ENCODE measurements at places on chromosomes 1 and 21.

- no peak for DNase-seq
These were observed 92.3 kb downstream of the SPATA46 start for GRCh38 chr1:162284206-162284955.

GRCh38 chr1:151012684-151013471, 4.6 kb downstream of the PRUNE1 start:
- no peak for DNase-seq

DNA sequence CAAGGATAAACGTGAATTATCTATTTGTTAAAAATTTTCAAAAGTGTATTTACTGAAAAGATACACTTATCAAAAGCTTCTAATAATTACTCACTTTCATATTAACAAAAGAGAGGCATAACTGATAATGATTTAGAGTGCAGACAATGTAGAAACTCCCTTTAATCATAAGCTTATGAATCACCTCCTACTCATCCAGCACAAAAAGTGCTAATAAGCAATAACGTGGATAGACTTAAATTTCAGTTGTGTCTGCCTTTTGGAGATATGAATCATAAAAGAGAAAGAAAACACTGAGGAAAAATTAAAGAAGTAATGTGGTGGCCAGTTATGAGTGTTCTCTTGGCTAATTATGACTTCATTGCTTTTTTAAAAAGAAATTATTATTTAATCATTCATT, 827.6 kb upstream of the B3GALT2 start:
- no peak for DNase-seq

DNA sequence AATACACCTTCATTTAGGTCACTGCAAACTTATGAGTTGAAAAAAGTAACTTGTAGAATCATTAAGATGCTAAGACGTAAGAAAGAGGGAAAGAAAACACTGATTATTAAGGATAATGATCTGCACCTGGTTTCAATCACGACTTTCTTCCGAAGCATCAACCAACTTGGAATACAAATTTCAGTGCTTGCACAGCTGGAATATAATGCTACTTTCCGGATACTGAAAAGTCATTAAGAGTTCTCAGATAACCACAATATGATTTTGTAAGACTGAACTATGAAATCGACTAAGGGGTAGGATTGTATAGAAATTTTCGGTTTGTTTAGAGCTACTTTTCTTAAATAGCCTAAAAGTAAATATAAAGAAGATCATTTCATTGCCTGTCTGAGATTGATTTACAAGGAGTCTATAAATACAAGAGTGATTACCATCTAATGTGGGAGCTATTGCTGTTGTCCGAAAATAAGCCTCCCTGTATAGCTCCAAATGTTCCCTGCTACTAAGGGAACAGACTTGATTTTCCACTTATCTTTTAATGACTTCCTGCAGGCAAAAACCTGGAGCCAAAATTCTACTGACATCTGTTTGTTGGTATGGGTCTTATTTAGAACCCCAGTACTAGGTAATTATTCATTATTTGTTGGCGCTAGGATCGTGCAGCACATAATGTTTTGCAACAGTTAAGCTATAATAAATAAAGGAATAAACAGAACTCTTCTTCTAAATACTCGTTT, 673.3 kb downstream of the KCNT2 start:
- DNase-seq, result no peak

- DNase-seq, result no peak
These were observed 47.5 kb upstream of the PLA2G2C start for GRCh38 chr1:20233866-20234265.

DNA sequence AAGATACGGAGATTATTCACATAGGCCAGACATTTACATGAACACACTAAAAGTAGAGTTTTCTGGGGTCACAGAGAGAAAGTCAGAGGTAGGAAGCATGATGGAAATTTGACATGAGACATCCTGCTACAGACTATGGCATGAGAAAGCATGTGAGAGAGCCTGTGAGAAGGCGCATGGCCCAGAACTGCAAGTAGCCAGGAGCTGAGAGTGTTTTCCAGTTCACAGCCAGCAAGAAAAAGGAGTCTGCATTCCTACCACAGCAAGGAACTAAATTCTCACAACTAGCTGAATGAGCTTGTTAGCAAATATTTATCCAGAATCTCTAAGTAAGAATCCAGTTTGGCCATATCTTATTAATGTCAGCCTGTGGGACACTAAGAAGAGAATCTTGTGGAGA, 673.3 kb downstream of the BRINP3 start:
- DNase-seq, result no peak

DNA sequence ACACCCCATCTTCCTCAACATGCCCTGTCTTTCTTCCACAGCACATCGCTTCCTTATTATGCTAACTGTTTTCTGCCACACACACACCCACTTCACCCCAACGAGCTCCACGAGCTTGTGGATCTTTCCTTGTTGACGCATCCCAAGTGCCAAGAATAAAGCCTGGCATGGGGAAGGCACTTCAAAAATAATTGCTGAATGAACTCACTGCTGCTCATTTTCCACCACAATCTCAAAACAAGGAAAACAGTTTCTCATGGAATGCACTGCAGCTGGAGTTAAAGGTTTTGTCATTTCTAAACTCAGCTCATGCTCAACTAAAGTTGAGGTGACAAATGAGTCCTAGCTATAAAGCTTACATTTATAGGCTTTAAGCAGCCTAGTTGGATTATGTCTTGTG, 86.0 kb downstream of the TIAM1 start:
- DNase-seq, result no peak

GRCh38 chr21:35976481-35976880, 83.8 kb downstream of the SETD4 start:
- no peak for DNase-seq

GRCh38 chr1:225697428-225697827, 44.5 kb upstream of the ENAH start:
- DNase-seq, result no peak

GRCh38 chr1:151570819-151571218, 30.7 kb downstream of the TUFT1 start:
- DNase-seq, result no peak

DNA sequence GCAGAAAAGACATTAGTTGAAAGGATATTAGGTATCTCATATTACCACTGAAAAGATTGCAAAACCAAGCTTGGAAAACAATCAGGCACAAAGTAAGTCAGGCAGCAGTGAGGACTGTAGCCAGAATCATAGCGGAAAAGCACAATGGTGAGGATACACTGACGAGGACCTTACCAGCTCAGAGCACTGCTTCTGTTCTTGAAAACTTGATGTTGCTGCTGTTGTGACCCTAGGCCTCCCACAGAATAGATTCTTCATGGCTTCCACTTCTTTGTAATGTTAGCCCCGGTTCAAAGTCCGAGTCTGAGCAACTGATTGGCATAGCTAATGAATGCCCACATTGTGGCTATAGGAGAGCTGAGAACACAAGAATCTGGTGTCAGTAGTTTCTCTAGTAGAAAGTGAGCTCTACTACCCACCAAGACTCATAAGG, 45.2 kb upstream of the LRRC8C start:
- DNase-seq, result no peak

- no peak for DNase-seq
These were observed 2.9 kb downstream of the SARS1 start for GRCh38 chr1:109216662-109217061.

DNA sequence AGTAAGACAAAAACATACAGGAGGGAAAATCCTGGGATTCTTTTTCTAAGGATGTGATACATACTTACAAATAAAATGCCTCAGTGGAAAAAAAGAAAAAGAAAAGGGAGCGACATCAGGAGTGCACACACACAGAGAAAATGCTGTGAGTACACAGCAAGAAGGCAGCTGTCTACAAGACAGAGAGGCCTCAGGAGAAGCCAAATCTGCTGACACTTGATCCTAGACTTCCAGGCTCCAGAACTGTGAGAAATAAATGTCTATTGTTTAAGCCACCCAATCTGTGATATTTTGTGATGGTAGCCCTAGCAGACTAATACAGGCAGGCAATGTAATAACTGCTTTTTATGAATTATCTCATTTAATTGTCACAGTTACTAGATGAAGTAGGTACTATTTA, 17.0 kb upstream of the TRIM45 start:
- no peak for DNase-seq

DNA sequence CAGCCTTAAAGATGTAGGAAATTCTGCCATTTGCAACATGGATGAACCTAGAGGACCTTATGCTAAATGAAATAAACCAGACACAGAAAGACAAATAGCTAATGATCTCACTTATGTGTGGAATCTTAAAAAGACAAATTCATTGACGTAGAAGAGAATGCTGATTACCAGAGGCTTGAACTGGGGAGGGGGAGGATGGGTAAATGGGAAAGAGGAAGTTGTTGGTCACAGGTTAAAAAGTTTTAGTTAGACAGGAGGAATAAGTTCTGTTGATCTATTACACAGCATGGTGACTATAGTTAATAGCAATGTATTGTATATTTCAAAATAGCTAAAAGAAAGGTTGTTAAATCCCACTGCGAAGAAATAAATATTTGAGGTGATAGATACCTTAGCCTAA, 62.8 kb downstream of the PKN2 start:
- DNase-seq, result no peak

GRCh38 chr1:197027359-197027758, 39.7 kb downstream of the F13B start:
- DNase-seq, result no peak

DNA sequence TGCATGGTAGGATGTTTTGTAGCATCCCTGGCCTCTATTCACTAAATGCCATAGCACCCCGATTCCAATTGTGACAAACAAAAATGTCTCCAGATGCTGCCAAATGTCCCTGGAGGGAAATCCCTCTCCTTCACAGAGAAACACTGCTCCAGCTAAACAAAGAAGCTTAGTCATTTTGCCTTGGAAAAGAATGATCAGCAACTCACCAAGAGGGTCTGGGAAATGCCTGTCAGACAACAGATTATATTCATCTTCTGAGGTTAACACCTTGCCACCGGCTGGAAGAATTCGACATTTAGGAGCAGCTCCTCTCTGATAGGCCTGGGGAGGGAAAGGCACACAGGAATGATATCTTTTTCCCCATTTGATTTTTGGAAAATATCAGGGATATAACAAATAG, 84.4 kb downstream of the NIBAN1 start:
- DNase-seq, result no peak

- DNase-seq, result no peak
These were observed 58.1 kb downstream of the PTP4A2 start for GRCh38 chr1:31879981-31880608.

GRCh38 chr1:51274676-51275075, 38.6 kb downstream of the RNF11 start:
- no peak for DNase-seq

GRCh38 chr1:16468558-16468957, 28.0 kb downstream of the NECAP2 start:
- no peak for DNase-seq

- DNase-seq, result no peak
These were observed 48.8 kb upstream of the RAP1A start for GRCh38 chr1:111570781-111571181.

- DNase-seq, result no peak
These were observed 75.9 kb downstream of the CAMTA1 start for GRCh38 chr1:6861075-6861724.

GRCh38 chr1:82486468-82486867, 685.7 kb downstream of the ADGRL2 start:
- no peak for DNase-seq

DNA sequence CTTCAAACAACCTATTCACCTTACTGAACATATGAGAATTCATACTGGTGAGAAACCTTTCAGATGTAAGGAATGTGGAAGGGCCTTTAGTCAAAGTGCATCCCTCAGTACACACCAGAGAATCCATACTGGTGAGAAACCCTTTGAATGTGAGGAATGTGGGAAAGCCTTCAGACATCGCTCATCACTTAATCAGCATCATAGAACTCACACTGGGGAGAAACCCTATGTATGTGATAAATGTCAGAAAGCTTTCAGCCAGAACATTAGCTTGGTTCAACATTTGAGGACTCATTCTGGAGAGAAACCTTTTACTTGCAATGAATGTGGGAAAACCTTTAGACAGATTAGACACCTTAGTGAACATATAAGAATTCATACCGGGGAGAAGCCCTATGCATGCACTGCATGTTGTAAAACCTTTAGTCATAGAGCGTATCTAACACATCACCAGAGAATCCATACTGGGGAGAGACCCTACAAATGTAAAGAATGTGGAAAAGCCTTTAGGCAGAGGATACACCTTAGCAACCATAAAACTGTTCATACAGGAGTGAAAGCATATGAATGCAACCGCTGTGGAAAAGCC, 13.2 kb upstream of the EXO5 start:
- no peak for DNase-seq

DNA sequence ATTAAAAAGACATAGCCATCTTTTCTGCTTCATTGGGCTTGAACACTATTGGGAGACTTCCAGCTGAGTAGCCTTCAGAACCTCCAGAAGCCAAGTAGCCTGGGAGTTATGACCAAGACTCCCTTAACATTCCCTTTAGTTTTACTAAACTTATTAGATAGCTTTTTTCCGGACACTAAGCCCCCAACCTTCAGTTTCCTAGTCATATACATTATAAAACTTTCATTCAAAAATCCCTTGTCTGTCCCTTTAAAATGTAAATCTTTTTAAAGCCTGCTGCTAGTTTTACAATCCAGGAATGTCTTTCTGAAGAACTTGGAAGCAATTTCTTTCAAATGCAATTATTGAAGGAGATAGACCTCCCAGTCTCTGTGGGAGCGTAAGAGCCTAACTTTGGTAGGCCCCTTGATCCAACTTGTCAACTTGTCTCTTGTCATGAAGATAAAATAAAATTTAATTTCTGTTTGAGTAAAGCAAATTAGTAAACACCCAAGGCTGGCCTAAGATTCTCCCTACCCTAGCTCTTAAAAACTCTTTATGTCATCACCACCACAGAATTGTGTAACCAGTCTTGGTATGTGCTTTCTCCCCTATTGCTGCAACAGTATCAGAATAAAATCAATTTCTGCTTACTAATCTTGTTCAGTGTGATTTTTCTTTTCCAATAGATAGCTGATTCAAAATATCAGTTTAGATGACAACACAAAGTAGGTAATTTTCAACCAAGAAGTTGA, 796.2 kb downstream of the PLA2G4A start:
- DNase-seq, result no peak

GRCh38 chr1:82707681-82708080, 906.9 kb downstream of the ADGRL2 start:
- DNase-seq, result no peak

All from stimulated activated CD4-positive, alpha-beta T cell treated with anti-CD3 and anti-CD28 coated beads, Interleukin-1b, Interleukin-23, amount 100 ng/mL, for 1 hour (primary cell).